ENCODE measurements at places on chromosomes 2 and 18.

GRCh38 chr2:201959626-201960025 is 74.0 kb upstream of the FZD7 start:
- no peak for DNase-seq

DNA sequence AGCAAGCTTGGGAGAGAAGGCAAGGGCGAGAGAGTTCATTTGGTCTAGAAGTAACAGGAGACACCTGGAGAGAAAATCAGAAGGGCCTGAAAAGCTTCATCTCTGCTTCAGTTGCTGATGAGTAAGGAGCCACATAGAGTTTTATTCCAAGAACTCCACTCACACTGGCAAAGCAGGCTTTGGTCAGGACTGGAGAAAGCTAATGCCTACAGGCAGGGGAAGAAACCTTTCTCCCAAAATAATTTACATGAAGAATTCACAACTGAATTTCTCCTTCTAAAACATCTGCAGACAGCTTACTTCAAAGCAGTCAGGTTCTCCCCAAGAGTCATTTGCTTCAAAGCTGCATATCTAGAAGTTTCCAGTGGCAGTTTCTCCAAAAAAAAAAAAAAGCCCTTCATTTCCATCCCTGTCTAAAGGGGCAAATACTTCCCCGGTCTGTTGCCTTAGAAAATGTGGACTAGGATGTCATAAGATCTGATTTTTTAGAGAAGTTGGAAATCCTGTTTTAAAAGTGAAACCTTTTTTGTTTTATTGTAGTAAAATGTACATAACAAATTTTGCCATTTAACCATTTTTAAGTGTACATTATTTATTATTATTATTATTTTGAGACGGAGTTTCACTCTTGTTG is 46.3 kb downstream of the TMEM247 start:
- no peak for DNase-seq

DNA sequence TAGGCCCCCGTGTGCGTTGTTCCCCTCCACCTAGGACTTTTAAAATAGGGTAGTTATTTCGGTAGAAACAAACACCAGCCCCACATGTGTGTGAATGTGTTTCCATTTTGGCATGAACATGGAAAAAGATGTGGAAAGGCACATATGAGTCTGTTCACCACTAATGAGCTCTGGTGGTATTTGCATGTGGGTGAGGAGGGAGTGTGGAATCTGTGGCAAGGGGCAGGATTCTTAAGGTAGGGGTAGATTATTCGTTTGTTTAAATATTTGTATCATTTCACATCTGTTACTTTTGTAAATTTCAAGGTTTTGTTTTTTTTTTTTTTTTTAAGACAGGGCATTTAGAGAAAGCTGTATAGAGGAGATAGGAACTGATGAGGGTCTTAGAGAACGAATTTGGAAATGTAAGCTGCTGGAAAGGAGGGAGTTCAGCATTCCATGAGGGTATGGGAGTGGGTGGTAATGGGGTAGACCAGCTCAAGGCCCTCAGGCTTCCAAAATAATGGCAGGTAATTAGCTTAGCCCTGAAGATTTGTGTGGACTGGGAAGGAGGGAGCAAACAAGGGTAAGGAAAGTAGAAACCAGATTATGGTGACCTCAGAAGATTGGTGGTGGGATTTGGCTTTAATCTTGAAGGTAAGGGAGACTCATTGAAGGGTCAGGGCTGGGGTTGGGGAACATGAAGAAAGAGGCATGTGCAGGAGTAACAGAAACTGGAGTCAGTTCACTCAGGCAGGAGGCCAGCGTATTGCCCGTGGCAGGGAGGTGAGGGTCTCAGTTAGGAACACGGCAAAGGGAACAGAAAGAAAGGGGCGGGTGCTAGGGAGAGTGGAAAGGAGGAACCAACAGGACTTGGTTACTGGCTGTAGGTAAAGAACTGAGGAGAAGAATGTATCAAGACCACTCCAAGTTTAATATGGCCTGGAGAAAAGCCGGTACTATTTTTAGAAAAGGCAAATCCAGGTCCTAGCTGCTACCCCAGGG is 123.6 kb downstream of the PLB1 start:
- no peak for DNase-seq

GRCh38 chr2:10342245-10342951 is 39.7 kb downstream of the HPCAL1 start:
- no peak for DNase-seq

DNA sequence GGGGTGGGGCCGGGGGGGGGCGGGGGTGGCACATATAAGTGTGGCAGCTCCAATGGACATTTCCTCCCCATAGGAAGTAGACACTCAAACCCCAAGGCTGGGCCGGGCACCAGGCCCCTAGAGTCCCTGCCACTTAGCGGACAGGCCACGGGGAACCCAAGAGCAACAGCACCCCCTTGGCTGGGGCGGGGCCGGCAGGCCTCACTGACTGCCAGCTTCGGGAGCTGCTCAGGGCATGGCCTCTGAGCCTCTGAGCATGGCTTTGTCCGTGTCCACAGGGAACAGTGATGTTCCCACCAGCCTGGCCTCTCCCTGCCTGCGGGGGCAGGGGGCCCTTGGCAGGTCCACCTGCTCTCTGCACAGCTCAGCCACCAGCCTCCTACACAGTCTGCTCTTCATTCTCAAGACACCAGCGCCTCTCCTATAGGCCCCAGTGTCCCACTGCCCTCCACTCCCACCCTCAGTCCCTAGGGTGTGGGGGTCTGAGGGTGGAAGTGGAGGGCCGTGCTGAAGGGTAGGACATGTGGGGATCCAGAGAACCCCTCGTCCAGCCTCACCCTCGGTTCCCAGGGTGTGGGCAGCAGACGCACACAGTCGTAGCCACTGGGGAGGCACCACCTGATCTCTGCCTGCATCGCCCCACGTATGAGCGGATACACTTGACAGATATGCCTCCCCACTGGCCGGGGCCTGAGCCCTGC is 106.7 kb downstream of the FAM210A start:
- DNase-seq, result no peak

GRCh38 chr2:209322905-209323512 is 100.8 kb upstream of the MAP2 start:
- DNase-seq, result no peak

DNA sequence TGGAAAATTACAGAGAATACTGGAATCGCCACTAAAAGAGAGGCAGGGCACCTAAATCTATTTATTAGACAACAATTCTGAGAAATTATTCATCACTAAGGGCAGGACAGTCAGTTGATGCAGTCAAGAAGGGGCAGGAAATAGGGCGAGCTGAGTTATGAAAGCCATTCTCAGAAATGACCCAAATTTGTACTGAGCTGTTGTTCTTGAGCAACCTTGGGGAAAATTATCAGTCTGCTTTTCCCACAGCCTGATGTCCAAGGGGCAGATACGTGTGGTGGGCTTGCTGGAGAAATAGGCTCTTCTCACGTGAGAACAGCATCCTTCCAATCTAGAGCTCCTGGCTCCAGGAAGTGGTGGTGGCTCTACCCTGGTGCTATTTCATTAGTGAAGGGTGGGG is 38.6 kb downstream of the STON1 start:
- DNase-seq, result no peak

GRCh38 chr18:45910405-45911023 is 56.6 kb downstream of the EPG5 start:
- peak; percentile 45 for DNase-seq

DNA sequence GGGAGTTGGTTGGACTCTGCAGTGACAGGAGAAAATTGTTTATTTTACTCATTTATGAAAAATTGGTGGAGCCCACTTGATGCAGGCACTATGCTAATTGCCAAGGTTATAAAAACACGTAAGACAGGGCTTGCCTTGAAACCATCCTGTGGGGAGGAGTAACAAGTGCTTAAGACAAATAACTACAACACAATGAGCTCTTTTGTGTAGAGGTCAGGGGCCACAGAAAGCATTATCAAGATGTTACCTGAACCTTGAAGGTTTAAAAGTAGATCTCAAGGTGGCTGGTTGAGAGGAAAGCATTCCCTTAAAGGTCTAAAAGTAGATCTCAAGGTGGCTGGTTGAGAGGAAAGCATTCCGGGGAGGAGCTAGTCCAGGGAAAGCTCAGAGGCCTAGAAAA is 381.8 kb upstream of the POU3F3 start:
- no peak for DNase-seq

- DNase-seq, result no peak
Measured at GRCh38 chr2:42138163-42139015, 30.8 kb upstream of the EML4 start.

DNA sequence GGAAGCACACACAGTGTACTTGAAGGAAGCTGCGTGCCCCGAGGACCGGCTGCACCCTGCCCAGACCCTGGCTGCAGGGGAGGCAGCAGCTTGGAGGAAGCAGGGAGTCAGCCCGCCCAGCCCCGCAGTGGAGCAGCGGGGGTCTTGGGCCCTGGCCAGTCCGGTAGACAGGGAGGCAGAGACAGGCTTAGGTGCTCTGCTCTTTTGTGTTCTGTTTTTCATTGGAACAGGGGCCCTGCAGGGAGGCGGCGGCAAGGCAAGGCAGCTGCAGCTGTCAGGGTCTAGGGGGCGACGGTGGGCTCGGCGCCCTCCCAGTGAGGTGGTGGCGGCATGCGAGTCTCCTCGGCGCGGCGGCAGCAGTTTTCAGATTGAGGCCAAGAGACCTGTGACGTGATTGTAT is 53.3 kb upstream of the TFCP2L1 start:
- no peak for DNase-seq
